ENCODE measurements at places on chromosomes 5 and 9. TPM values are rescaled to one million over a fixed set of nuclear protein-coding genes. Genes with fewer than 3 reads are reported as not detected.
A peak's percentile ranks its signal among the peaks of the same experiment; 100 is the strongest.

The PCAT7 gene
- total RNA-seq = not detected

The GCNT4 gene
- 3.3 TPM for total RNA-seq

The HRH2 gene
- total RNA-seq = 1.3 TPM

The ZCCHC9 gene
- 24.7 TPM for total RNA-seq

The PDCD1LG2 gene
- total RNA-seq = not detected

The SCGB3A2 gene
- total RNA-seq = not detected

The STING1 gene
- 15.1 TPM for total RNA-seq

The SLC6A18 gene
- not detected for total RNA-seq

DNA sequence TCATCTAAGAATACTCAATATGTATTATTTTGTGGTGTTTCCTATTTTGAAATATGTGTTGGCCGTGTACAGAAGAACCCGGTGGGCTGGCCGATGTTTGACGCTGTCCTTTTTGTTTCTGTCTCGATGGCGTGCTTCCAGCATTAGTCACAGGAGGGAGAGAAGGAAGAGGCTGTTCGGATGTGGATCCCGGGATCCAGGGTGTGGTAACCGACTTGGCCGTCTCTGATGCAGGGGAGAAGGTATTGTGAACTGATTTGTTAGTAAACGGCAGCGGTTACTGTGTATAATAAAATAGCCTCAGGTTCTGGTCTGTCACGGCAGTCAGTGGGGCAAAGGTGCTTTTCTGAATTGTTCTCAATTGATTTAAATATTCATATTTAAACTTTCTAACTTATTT, 275.0 kb downstream of the ARHGEF28 start:
- H3K4me3 ChIP-seq = no peak overlapping the region
- no peak overlapping the region for H3K27ac ChIP-seq
- H3K27me3 ChIP-seq = no peaks in the 10 kb centered on the region
- no peak for DNase-seq
- H3K36me3 ChIP-seq = no peaks in the 10 kb centered on the region

GRCh38 chr9:78393340-78393739, 96.4 kb downstream of the PSAT1 start:
- H3K4me3 ChIP-seq = no peak overlapping the region
- no peaks in the 10 kb centered on the region for H3K27me3 ChIP-seq
- DNase-seq = no peak
- H3K27ac ChIP-seq = no peak overlapping the region
- H3K36me3 ChIP-seq = no peaks in the 10 kb centered on the region

DNA sequence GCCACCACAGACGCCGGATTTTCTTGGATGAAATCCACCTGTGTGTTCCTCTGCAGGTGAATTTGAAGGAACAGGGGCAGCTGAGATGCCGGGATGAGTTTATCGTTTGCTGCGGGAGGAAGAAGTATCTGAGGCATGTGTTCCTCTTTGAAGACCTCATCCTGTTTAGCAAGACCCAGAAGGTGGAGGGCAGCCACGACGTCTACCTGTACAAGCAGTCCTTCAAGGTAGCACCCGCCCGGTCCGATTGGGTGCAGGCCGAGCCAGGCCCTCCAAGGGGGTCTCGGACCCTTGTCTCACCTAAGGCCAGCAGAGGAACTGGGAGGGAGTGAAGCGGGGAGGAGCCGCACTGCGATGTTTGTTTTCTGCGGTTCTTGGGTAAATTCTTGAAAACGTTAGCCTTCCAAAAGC, 18.4 kb upstream of the LRRC14B start:
- no peaks in the 10 kb centered on the region for H3K4me1 ChIP-seq
- peak; percentile 10 for DNase-seq
- H3K4me3 ChIP-seq = no peak overlapping the region
- H3K27me3 ChIP-seq = no peaks in the 10 kb centered on the region

GRCh38 chr5:134176511-134177368, at the start of gene SKP1:
TSS of gene SKP1 (minus strand) at chr5:134176950. CDS start at chr5:134174022, 2,928 bp downstream.
- DNase-seq = peak; percentile 93
- H3K27me3 ChIP-seq = no peaks in the 10 kb centered on the region
- peak within 1 kb of the TSS; percentile 99 for H3K27ac ChIP-seq
- peaks cover 19% of the 10 kb centered on the region for H3K36me3 ChIP-seq

DNA sequence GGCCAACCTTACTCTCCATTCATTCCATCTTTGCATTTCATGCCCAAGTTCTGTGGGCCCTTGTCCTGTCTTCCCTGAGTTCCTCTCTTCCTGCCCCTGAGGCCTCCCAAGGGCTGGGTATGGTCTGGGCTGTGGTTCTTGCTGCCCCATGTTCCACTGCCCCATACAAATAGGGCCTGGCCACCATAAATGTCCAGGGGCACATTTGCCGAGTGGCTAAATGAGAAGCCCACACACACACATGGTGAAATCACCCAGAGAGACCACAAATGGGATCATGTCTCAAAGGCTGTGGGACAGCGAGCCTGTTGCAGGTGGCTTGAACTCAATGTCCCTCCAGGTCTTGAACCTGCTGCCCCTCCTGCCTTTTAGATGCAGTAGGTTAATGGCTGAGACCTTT, 1.2 kb downstream of the TIFAB start:
- no peak for DNase-seq
- no peaks in the 10 kb centered on the region for H3K36me3 ChIP-seq
- H3K4me1 ChIP-seq = no peaks in the 10 kb centered on the region
- H3K27ac ChIP-seq = no peak overlapping the region
- H3K27me3 ChIP-seq = no peaks in the 10 kb centered on the region

DNA sequence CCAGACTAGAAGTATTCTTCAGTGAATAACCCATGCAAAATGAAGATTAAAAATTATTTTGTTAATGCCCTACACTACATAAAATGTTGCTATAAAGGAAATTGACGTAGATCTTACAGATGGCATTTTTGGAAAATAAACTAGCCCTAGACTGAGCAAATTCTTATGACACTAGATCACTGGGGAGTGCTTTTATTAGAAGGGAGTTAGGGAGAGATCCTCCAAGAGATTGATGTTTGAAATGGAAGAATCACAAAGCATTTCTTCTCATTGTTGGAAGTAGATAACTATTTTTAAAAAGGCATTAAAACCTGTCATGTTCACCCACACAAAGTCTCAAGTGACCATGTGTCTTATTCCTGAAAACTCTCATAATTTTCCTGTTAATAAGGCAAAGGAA, 351.1 kb upstream of the TLE4 start:
- H3K27me3 ChIP-seq = no peaks in the 10 kb centered on the region
- no peak overlapping the region for H3K4me3 ChIP-seq
- no peak overlapping the region for H3K27ac ChIP-seq
- H3K36me3 ChIP-seq = no peaks in the 10 kb centered on the region

DNA sequence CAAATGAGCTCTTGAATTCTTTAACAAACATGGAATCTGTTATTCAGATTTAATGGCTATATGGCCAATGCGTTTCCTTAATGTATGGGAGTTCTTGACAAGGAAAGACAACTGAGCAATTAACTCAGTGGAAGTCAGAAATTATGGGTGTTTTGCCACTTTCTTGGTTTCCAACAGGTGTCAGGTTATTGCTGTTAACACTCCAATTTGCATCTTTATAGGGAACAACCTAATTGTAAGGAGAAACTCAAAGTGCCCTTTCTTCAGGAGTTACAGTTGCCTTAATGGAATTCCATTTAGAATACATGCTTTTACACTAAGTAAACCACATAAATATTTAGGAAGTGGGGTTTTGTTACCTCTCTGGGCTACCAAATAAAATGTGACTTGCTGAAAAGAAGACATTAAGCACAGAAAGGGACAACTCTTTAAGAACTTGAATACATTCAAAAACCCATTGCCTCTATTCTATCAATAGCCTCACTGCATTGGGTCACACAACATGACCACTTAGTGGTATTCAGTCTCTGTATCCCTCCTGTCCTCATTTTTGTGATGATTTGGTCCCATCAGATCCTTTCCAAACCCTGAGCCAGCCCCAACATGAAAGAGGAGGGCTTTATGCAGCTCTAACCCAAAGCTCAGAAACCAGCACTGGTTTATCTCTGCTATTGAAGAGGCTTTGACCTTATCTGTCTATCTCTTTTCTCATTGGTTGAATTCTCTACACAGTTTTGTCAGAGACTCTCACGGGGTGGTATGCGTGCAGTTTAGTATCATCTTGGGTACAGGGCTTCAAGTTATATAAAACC, 118.7 kb downstream of the EDIL3 start:
- no peaks in the 10 kb centered on the region for H3K4me1 ChIP-seq
- H3K27ac ChIP-seq = no peak overlapping the region
- no peak overlapping the region for H3K4me3 ChIP-seq

DNA sequence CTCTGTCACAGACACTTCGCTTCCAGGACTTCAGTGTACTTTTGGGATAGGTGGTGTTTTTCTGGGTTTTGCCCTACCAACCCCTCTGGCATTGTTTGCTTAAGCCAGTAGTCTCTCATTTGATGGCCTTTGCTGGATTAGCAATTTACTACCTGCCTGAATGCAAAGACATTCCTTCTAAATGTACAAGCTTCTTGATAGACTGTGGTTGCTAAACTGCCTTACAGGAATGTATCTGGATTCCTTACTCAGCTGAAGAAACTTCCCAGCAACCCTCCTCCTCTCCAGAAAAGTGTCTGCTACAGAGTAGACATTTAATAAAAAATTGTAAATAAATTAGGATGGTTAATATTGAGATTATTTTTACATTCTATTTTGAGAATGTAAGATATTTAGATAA, 1916.7 kb downstream of the EFNA5 start:
- no peaks in the 10 kb centered on the region for H3K36me3 ChIP-seq
- H3K27me3 ChIP-seq = no peaks in the 10 kb centered on the region
- DNase-seq = no peak

DNA sequence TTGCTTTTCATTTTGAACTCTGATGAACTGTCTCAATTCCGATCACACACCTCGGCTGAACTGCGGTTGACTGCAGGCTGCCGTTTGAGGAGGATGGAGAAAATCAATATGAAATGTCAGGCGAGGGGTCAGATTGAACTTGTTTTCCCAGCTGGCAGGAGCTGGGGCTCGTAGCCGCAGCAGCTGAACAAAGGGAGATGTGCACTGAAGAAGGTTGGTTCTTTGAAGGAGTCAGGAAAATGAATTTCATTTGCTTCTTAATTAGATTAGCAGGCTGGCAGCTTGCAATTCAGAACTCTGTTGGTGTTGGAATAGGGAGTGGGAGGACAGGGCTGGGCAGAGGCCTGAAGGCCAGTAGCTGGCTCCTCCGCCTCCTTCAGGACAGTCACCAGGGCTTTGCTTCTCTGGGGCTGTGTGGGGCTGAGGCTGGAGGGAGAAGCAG, 117.4 kb upstream of the GPR151 start:
- no peaks in the 10 kb centered on the region for H3K27me3 ChIP-seq
- no peak overlapping the region for H3K4me3 ChIP-seq
- H3K36me3 ChIP-seq = no peaks in the 10 kb centered on the region
- no peak overlapping the region for H3K27ac ChIP-seq

DNA sequence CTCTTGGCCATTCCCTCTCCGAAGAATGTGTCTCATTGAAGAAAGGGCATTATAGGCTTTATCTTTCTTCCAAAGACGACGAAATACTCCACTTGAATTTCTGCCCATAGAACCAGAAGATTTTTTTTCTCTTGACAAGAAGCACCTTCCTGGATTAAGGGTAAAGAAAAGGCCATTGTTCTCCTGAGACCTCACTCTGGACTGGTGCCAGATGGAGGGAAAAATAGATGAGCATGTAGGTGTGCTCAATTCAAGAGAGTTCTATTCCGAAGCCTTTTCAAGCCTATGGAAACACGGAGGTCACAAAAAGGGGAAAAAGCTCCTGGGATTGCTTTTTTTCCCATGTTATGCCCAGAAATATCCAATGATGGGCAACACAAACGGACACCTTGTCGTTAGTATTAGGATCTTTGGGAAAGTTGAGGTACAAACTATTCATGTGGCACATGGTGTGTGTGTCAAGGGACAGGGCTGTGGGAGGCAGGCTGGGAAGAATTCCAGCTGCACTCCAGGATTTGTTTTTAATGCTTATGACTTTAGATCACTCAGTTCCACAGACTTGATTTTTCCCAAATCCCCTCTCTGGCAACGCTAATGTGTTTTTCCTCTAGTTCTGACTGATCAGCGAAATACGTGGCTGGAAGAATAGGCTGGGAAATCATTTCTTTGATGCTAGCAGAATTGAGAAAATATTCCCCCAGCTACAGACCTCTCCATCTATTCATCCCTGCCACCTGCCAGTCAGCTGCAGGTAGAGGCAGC, 89.9 kb downstream of the SIL1 start:
- H3K4me3 ChIP-seq = no peak overlapping the region
- H3K4me1 ChIP-seq = no peaks in the 10 kb centered on the region
- no peak for DNase-seq
- no peaks in the 10 kb centered on the region for H3K36me3 ChIP-seq
- no peaks in the 10 kb centered on the region for H3K27me3 ChIP-seq

- H3K4me3 ChIP-seq = no peak overlapping the region
- H3K27ac ChIP-seq = no peak overlapping the region
- H3K27me3 ChIP-seq = no peaks in the 10 kb centered on the region
Measured at GRCh38 chr5:1657161-1657741, 133.5 kb upstream of the LPCAT1 start.

DNA sequence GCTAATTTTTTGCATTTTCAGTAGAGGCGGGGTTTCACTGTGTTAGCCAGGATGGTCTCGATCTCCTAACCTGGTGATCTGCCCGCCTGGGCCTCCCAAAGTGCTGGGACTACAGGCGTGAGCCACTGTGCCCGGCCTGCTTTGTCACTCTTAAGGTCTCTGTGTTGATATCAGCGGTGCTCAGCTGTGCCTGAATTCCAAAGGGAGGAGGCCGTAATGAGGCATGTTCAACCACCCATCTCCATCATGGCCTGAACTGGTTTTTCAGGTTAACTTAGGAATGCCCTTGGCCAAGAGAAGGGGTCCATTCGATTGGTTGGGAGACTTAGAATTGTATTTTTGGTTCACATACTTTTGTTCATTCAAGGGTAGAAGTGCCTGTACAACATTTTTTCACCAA, 22.0 kb downstream of the HSD17B3 start:
- no peak overlapping the region for H3K4me3 ChIP-seq
- no peaks in the 10 kb centered on the region for H3K36me3 ChIP-seq
- H3K27ac ChIP-seq = no peak overlapping the region
- DNase-seq = no peak
- H3K27me3 ChIP-seq = no peaks in the 10 kb centered on the region
- H3K4me1 ChIP-seq = no peaks in the 10 kb centered on the region

- H3K27ac ChIP-seq = no peak overlapping the region
- H3K27me3 ChIP-seq = no peaks in the 10 kb centered on the region
- no peaks in the 10 kb centered on the region for H3K36me3 ChIP-seq
- no peak overlapping the region for H3K4me3 ChIP-seq
Measured at GRCh38 chr5:6926491-6927038, 213.3 kb downstream of the TENT4A start.

DNA sequence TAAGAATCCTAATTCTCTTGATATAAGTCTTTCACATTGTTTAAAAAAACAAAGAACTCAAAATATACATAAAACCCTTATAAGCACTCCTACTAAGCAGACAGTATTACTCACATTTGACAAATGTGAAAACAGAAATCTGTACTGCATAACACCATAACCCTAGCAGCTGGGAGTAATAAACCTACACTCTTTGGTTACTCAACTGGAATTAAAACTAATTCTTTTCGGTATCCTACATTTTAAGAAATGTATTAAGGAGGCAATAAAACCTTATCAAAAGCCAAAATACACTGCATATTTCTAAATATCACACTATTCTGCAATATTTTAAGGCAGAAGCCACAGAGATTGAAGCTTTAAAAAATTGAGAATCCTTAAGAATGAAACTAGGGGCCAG, 6.8 kb downstream of the AUH start:
- no peaks in the 10 kb centered on the region for H3K36me3 ChIP-seq
- H3K4me1 ChIP-seq = peaks cover 6% of the 10 kb centered on the region
- H3K27me3 ChIP-seq = no peaks in the 10 kb centered on the region
- H3K27ac ChIP-seq = no peak overlapping the region

Measured in Peyer's patch (tissue), 4 donors.